ENCODE measurements at places on chromosomes 1 and 21.

- no peak for DNase-seq
Measured at GRCh38 chr1:235411489-235412486, 44.6 kb downstream of the TBCE start.

DNA sequence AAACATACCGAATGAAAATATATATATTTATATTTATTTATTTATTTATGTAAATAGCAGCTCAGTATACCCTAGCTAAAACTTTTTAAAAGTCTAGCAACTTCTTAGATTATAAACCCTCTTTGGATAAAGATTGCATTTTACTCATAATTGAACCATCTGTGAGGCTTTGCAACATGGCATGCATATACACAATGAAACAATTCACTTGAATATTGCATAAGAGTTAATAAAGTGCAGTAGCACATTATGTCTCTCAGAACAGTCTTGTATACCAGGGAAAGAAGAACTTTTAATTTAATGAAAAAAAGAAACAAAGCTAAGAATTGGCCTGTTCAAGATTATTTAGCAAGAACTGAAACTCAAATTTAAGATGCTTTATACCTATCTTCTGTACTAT, 1363.9 kb upstream of the ADGRL2 start:
- DNase-seq: no peak

- DNase-seq: no peak
Measured at GRCh38 chr1:220077887-220078286, 11.7 kb downstream of the BPNT1 start.

- no peak for DNase-seq
Measured at GRCh38 chr21:25664491-25664931, 25.5 kb downstream of the JAM2 start.

- no peak for DNase-seq
Measured at GRCh38 chr1:207868251-207868773, 42.6 kb downstream of the CD34 start.

DNA sequence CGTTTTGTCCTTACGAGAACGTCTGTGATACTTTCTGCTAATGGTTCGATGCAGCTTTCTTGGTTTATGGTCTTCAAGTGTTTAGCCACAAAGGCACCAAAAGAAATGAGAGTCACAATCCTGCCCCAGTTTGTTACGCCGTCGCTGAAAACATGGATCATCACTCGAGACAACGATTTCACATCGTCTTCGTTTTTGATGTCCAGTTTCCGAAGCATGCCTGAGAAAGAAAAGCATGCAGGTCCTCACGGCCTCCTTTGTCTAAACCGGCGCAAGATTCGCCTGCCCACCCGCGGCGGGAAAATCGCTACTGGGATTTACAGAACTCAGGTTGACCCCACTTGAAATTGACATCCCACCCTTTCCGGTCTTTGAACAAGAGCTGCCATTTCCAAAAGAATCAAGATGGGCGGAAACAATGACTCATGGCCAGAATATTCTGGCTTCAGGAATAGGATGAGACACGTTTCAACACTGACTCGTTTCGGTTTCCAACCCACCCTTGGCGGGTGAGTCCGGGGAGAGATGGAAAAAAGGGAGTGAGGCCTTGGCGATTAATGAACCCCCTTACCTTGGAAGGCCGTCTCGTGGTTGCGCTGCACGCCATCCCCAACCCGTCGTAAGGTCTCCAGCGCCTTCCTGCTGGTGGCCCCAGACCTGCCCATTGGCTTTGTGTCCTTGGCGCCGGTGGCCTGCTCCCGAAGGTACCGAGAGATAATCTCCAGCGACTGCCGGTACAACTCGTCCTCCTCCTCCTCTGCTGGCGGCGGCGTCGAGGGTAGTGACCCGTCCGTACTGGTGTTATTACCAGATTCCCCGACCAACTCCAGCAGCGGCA, 919 bp downstream of the MCL1 start:
- DNase-seq: no peak

GRCh38 chr1:21255284-21255942, 34.9 kb downstream of the ECE1 start:
- DNase-seq: peak; percentile 80

DNA sequence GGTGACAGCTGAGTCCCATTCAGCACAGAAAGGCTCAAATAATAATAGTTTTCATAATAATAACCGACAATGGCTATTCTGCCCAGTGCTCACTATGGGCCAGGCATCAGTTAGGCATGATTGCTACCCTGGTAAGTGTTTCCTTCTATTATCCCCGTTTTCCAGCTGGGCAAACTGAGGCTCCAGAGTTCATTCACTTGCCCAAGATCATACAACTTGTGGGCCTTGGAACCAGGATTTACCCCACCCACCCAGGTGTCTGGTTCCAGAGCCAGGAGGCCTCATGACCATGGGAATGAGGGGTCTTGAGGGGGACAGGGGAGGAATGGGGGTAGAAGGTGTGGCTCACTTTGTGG, 518 bp downstream of the PLOD1 start:
- no peak for DNase-seq

- no peak for DNase-seq
Measured at GRCh38 chr1:93827633-93828366, 51.2 kb downstream of the DNTTIP2 start.

DNA sequence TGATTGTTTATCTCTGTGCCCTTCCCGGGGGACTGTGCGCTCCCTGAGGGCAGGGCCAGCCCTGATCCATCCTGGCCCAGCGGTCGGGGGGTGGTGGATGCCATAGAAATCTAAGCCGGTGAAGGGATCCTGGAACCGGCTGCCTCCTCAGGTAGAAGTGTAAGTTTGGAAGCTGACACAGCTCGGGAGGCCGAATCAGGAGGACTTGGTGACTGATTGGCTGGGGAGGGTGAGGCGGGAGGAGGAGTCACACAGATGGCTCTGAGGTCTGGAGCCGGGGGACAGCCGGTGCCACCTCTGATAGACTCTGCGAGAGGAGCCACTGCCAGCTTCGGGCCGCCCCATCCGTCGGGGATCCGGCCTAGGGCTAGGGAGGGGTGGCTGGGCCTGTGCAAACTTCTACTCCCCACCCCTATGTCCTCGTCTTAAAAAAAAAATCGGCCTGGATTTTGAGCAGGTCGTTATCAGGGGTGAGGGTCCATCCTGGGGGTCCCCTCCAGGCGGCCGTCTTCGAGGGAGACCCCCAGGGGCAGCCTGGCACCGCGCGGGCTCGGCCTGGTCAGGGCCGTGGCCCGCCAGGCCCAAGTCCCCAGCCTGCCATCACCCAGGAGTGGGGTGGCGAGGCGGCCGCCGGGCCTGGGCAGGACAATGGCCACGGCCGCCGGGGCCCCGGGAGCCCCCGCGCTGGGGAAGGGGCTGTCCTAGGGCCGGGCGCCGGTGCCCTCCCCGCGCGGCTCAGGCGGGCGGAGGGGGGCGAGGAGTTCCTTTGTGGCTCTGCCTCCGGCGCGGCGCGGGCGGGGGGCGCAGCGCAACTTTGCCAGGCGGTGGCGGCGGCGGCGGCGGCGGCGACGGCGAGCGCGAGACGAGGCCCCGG, 708 bp upstream of the ZNF362 start:
- no peak for DNase-seq

DNA sequence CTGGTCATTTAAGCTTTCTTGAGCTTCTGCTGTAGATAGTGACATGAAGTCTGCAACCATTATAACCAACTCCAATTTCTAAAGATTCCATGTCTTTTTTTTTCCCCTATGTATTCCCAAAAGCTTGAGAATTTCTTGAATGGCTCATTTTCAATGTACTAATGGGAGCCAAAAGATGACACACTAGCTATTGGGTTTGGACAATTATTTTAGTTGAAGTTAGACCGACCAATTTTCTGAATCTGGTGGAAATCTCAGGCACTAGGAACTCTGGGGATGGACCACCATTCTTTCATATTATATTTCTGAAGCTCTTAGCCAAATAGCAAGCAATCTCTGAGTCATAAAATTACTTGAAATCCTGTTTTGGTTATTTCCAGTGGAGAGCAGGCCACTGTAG, 617.4 kb upstream of the ADAMTS5 start:
- no peak for DNase-seq

- DNase-seq: no peak
Measured at GRCh38 chr1:119188926-119189325, 48.5 kb upstream of the WARS2 start.

DNA sequence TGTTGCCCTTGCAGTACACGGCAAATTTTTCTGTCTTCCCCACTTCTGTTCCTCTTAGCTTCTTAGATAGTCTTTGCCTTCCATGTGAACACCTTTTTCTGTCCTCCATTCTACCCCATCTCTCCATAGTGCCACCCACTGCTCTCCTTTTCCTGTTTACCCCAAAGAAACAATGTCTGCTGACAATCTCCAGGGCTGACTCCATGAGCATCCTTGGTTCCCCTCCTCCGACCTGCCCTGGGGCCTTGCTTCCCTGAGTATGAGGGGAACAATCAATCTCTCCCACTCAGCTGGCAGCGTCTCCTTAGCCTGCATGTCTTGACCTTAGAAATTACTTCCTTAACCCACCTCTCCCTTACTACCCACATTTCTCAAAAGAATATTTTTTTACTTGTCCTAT, 12.3 kb upstream of the MYBPHL start:
- no peak for DNase-seq
